GM12891 (cell line): ENCODE measurements at places on chromosomes 2 and 18.

GRCh38 chr18:39960550-39960949 is 1994.5 kb upstream of the PIK3C3 start:
- DNase-seq = no peak

DNA sequence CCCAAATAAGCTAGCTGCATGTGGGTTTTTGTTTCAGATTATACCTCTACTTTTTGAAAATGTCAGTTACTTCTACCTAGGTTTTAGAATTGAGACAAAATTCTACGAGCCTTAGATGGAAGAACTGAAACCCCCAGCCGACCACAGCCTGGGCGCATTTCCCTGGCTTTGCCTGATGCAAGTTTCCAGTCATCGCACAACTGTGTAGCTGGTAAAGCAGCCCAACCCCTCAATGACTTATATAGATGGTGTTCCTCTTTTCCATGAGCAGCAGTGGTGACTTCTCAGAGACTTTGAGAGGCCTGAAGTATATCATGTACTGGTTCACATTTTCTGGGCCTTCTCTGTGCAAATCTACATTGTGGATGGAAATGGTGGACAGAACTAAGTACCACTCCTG is 515.4 kb upstream of the RAB6C start:
- no peak for DNase-seq

GRCh38 chr2:240405684-240406313 is 29.7 kb upstream of the GPC1 start:
- DNase-seq = no peak

DNA sequence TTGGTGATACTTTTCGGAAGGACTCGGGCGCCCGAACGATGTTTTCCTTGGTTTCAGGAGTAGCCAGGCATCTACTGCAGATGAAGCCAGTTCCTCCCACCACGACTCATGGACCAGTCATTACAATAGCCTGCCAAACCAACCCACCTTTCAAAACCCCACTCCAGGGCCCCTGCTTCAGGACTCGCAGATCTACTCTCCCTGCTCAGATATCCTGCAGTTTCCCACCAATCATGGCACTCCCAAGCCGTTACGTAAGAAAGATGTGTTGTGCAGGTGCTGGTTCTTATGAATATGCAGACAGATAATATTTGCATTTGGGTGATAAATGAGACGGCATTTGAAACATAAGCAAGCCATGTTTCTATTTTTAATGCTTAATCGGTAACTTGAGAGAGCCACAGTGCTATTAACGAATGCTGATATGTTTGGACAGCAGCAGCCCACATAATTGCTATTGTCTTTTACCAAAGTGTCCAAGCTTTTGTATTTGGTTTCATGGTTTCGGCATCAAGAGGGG is 3.5 kb upstream of the CYS1 start:
- no peak for DNase-seq

DNA sequence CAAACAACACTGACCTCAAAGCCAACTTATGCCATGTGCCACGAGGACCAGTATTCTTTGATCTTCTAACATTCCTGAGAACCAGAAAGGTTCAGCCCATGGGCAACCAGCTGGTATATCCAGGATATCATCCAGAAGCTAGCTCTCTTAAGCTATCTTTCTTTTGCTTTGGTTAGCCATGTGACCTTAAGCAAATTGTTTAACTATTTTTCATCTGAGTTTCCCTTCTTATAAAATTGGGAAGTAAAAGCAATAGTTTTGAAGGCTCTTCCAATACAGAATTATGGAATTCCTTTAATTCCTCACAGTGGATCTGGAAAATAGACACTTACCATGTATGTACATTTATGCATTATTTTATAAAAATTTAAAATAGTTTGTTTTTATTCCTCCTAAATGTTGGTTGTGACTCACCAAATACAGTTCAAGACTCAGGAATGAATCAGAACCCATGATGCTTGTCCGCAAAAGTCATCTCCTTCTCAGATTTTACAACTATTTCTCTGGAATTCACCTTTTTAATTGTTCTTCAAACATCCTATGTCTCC is 435.7 kb downstream of the ZEB2 start:
- no peak for DNase-seq

GRCh38 chr18:49857708-49858107 is 44.4 kb upstream of the ACAA2 start:
- no peak for DNase-seq

DNA sequence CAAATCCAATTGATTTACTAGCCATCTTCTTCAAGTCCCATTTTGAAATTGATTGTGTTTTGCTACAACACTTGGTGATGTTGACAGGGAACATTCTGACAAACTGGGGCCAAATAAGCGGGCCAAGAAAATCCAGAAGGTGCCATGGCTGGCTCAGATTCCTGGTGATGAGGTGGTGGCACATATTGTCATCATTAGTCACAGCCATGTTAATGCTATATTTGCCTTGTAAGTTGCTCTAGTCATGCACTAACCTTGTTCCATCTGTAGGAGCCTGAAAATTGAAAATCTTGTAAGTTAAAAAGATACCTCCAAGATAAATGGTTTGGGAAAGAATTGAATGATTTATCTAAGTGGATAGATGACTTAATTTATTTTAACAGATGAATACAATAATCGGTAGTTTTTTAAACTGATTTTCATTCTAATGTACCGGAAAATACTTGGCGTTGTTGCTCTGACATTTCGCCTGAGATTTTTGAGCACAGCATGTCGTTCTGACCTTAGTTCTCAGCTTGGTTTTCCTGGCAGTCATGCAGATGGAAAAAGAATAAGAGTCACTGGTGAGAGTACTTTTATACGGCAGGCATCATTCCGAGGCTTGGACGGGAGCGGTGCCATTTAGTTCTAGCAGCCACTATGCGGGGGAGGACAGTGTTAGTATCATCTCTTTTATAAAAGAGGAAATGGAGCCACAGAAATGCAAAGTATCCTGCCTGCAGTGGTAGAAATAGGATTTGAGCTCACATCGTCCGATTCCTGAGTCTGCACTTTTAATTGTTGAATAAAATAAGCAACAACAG is 133.9 kb downstream of the ZNF532 start:
- no peak for DNase-seq

GRCh38 chr2:160201849-160202539 is 1.9 kb upstream of the ITGB6 start:
- DNase-seq = no peak

- no peak for DNase-seq
Measured at GRCh38 chr2:119929537-119929936, 83.3 kb upstream of the EPB41L5 start.

GRCh38 chr18:62526098-62527025 is 3.5 kb downstream of the ZCCHC2 start:
- DNase-seq = no peak

DNA sequence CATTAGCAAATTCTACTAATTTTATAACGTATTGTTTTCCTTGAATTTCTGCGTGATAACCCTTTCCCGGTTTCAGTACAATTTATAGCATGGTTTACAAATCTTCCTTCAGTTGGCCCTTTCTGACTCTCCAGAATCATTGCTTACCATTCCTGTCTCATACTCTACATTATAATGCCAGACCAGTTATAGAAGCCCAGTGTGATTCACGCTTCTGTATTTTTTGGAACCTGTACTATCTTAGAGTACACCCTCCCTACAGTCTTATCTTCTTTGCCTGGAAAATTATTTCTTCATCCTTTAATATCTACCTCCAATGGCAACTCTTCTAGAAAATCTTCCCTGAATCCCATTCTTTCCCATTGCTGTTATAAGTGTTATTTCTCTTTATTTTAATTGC is 391.6 kb upstream of the SYT4 start:
- no peak for DNase-seq

DNA sequence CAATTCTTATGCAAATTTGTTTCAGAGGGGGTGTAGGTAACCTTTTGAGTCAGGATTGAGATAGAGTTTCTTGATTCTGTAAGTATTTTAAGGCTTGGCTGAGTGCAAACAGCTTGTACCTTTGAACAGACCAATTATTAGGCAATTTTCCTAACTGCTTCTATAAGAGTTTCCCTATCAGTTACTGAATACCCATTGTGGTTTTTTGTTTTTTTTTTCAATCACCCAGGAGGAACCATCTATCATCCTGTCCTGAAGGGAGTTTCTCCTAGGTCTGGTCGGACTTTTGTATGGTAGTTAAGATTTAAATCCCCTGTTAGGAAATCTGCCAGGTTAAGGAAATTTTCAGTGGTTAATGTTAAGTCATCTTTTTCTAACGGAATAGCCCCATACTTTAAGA is 319.4 kb upstream of the SLC39A10 start:
- DNase-seq = no peak

DNA sequence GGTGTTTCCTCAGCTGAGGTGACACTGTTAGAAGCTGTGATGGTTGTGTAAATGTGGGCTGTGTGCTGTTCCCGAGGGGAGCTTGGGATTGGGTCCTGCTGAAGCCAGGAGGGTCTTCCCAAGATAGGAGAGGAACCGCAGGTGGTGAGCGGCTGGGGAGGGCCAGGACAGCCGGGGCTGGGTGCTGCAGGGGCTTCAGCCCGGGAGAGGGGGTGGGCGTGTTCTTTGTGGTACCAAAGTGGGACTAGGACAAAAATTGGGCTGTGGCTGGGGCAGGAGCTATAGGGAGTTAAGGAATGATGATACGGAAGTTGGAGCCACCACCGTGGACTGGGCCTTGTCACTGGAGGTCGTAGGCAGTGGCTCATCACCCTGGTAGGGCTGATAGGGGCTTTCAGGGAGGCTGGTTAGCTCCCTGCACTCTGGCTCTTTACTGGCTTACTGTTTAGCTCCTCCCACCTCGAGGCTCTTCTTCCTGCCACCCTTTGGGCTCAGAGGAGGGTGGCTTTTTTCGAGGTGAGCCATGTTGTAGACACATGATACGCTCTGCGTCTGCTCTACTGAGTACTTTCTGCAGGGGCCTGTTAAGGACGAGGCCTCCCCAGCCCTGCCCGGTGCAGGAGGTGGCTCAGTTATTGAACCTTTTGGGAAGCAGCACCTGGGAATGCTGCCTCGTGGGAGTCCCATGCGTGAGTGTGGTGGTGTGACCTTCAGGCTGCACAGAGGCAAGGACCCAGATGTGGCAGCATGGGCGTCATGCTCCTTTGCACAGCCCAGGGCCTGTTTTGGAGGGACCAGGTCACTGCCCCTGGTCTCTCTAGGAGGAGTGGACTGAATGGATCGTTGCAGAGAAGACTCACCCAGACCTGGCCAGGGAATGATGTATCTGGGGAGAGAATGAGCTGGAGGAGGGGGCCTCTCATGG is 21.6 kb downstream of the ASB1 start:
- no peak for DNase-seq

- DNase-seq = no peak
Measured at GRCh38 chr2:127101756-127102477, 5.0 kb downstream of the BIN1 start.

GRCh38 chr2:85792783-85793441 is 39.1 kb downstream of the ATOH8 start:
- no peak for DNase-seq

- no peak for DNase-seq
Measured at GRCh38 chr2:126946318-126947102, 47.8 kb downstream of the TEX51 start.

GRCh38 chr2:157853211-157853610 is 22.9 kb downstream of the ACVR1 start:
- DNase-seq = no peak

DNA sequence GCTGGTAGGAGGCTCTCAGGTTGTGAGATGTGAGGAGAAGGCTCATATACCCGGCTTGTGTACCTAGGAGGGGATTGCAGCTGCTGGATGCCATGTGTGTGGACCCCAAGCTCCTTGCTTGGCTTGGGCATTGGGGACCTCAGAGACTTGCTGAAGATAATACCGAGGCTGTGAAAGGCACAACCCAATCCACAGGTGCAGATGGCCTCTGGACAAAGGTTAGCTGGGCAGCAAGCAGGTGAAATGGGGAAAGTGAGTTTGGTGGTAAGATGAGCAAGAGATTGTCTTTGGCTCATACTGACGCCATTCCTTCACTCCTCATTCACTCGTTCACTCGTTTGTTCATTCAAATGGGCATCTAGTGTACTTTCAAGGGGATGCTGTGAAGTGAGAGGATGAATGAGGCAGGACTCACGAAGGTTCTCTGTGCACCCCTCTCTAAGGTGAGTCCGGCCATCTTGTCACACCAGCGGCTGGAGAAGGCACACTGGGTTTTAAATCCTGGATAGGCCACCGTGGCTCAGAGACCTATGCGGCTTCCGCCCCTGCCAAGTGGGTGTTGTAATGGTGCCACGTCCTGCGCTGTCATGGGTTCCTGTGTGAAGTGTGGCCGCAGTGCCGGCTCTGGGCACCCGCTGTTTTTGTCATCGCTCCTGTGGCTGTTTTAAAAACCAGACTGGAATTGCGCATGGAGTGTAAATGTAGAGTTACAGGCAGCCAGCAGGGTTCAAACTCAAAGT is 13.7 kb downstream of the FBLN7 start:
- no peak for DNase-seq

DNA sequence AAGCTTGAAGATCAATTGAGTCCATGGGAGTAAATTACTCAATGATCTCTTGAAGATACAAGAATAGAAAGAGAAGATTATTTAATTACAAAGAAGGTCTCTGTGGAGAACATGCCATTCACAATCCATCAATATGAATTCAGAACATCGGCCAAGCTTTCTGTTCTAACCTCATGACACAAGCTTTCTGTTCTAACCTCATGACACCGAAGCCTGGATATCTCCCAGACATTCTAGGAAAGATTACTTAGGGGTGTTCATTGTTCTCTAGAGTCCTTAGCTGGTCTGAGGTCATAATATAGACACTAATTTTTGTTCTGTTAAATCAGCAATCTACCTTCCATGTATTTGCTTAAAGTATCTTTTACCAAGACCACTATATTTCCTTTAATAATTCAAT is 95.5 kb downstream of the RDH14 start:
- DNase-seq = no peak

DNA sequence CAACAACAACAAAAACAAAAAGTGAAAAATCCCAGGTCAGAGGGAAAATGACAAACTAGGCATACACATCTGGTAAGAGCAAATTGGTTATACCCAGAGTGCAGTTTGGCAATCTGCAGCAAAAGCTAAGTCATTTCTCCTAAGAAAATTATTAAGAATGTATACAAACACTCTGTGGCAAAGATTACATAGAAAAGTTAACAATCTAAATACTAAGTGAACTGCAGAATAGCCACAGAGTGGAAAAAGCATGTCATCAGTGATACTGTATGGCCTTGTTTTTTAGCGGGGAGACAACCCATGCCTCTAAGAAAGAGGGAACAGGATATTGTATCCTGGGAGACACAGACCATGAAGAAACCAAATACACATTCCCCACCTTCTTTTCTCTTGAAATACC is 136.0 kb upstream of the ITGB6 start:
- DNase-seq = no peak

DNA sequence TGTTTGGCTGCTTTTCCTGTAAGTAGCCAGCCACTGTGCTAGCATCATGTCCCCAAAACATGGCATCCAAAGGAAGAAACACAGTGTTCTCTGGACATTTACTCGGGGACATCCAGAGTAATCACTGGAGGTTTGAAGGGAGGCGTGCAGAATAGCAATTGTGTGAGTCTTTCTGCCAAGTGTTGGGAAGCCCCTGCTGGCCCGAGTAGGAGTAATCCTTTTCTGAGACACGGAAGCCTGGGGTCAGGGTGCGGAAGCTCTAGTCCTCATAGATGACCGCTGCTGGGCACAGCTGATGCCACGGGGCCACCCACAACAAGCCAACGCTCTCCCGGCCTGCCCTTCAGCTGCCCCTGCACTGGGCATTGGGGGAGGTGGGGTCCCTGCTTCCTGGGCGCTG is 24.8 kb upstream of the HDAC4 start:
- DNase-seq = no peak
